Urothelium cell line (cell line): ENCODE measurements at places on chromosomes 1 and 21.

DNA sequence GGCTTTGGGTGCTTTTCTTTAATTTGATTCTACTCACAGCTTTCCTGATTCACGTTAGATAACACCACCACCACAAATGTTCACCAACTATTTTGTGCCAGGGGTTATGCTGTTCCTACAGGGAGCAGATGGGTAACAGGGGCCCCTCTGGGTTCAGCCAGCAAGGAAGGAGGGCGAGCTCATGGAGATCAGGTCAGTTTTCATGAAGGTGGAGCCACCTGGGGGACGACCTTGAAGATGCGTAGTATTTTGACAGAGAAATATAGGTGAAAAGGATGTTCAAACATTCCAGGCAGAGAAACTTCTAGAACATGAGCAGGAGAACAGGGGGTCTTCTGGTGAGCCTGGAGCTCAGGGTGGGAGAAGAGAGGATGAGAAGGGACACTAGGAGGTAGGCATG lies 28.9 kb downstream of the KIAA0040 start:
- no peak for DNase-seq

- DNase-seq = no peak
These were observed 11.7 kb downstream of the CDKN2C start for GRCh38 chr1:50981741-50982140.

- DNase-seq = no peak
These were observed 52.6 kb downstream of the DESI2 start for GRCh38 chr1:244705261-244706234.

DNA sequence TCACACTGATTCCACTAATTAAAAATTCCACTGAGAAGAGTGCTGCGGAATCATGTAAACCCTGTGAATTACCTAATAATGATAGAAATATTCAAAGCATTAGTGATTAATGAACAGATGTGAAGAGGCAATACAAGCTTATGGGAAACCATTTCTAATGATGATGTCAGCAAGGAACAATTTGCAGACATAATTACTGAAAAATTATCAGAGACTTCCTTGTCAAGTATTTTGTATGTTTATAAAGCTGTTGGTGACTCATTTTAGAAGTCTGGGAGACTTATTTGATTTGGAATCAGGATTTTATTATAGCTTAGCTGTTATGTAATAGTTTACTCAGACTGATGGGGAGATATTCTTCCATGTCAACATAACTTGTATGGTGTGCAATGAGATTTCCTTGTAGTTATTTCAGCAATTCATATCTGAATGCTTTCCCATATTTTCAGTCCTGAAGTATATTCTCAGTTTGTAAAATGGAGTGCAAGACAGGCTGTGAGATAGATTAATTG lies 135.5 kb downstream of the TGFB2 start:
- DNase-seq = no peak

DNA sequence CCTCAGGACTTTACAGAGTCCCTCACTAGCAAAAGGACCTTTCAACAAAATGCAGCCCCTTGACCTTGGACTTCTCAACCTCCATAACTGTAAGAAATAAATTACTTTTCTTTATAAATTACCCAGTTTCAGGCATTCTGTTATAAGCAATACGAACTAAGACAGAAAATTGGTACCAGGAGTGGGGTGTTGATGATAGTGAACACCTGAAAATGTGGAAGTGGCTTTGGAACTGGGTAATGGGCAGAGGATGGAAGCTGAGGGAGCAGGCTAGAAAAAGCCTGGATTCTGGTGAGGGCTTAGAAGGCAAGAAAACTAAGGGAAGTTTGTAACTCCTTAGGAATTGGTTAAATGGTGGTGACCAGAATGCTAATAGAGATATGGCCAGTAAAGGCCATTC lies 46.8 kb downstream of the DSCAM start:
- DNase-seq = no peak

DNA sequence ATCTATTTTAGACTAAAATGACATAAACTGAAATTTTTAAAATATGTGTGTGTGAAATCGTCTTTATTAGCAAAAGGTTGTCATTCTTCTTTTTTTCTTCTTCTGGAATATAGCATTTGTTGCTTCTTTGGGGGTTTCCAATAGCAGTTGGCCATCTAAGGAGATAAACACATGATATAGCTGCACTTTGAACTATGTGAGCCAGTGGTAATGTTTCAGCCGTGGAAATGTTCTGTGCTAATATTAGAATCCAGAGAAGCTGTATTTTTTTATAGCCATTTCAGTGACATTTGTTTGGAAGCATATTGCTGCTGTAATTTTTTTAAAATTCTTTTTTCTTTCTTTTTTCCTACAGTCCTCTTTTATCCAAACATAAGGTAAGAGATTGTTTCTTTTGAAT lies 75.1 kb downstream of the CNST start:
- DNase-seq = no peak
